Hepatic stellate cell (primary cell): ENCODE measurements at places on chromosomes 5 and 9.
A peak's percentile ranks its signal among the peaks of the same experiment; 100 is the strongest.

- no peak for DNase-seq
Observed at GRCh38 chr9:134225186-134225585, 60.8 kb upstream of the RNU6ATAC start.

DNA sequence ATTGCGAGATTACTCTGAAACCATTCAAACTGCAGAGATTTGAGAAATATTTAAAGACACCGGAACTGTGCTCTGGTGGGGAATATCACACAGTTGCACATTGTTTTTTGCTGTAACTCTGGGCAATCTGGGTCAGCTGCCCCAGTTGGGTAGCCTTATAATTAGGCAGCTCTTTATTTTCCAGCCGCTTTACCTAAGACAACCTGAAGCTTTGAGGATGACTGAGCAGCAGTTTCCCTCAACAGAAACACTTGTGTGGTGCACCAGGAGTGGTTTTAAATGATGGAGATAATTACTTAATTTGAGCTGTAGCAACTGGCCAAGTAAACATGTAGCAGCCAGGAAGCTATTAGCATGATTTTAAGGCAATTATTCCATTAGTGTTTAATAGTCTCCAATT is 2.9 kb downstream of the PLCXD3 start:
- DNase-seq = no peak

GRCh38 chr9:27108981-27109541 is at the start of gene TEK:
Gene TEK, plus strand, starts transcription at chr9:27109225. Its CDS starts 366 bp downstream, at chr9:27109591.
- DNase-seq = no peak

- no peak for DNase-seq
Observed at GRCh38 chr5:17737092-17737491, 102.8 kb downstream of the TAF11L14 start.

DNA sequence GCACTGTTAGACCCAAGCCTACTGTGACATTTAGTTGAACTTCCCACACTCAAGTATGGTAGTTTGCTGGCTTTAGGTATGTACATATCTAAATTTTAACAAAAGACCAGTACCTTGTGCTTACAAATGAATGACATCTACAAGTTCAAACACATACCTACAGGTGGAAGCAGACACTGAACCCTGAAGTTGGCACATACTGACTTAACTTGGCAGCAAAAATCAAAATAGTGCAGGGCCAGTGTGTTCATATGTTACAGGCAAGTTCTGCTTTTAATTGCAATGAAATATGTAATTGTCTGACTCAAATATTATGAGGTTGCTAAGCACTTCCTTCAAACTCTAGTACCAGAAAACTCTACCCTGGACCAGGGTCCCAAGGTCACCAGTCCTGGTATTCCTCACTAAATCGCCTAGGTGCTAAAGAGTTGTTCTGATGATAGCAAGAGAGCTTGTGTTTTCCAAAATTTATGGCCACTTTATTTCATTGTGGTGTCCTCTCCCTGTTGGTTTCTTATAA is 77.4 kb downstream of the MEGF10 start:
- DNase-seq = no peak

GRCh38 chr5:40521925-40522324 is 157.8 kb upstream of the PTGER4 start:
- DNase-seq = no peak

DNA sequence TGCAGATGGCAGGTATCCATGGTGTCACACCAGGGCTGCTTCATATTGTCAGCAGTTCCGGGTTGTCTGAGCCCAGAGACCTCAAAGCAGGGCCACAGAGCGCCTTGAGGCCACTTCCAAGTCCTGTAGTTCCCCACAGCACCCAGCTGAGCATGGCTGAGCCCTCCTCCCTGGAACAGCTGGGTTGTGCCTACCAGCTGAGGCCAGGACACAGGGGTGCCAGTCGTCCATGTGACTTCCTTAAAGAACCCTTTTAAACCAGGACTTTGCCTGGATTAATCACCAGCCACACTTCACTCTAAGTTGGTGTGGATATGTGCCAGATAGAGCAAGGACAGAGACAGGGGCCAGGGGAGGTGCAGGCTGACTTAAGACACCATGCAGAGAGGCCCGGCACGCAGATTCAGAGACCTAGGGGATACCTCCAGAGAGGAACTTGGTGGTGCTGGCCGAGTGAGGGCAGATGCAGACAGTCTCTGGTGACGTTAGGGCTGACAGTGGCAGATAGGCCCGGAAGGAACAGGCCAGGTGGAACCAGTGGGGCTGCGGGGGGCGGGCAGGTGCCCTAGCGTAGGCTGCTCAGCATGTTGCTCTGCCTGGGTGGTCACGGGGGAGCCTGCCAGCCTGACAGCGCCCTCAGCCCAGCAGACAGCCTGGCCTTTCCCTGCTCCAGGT is 142.7 kb downstream of the CACNA1B start:
- DNase-seq = no peak

GRCh38 chr5:99060306-99061261 is 131.8 kb upstream of the CHD1 start:
- DNase-seq = peak; percentile 36
